ENCODE measurements at places on chromosomes 1 and 21.
A peak's percentile ranks its signal among the peaks of the same experiment; 100 is the strongest.

DNA sequence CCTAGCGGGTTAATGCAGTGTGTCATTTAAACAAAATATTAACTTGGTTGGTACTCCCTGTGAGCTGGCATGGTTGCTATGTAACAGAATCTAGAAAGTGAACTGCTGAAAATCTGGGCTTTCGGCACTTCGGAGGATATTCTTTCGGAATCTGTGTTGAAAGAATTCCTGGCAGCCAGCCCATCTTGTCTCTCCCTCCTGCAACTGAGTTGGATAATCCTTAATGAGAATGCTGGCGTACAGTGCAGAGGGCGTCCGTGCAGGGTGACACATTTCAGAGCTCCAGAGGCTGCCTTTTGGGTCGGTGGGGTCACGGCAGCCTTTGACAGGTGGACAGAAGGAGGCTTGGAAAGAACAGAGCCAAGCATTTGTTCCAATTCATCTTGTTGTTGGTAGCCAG lies 3.7 kb downstream of the KAZN start:
- peak; percentile 40 for DNase-seq

GRCh38 chr1:194062526-194062925 lies 876.1 kb upstream of the B3GALT2 start:
- DNase-seq: no peak

GRCh38 chr1:230680300-230681025 lies 33.5 kb downstream of the AGT start:
- DNase-seq: no peak

DNA sequence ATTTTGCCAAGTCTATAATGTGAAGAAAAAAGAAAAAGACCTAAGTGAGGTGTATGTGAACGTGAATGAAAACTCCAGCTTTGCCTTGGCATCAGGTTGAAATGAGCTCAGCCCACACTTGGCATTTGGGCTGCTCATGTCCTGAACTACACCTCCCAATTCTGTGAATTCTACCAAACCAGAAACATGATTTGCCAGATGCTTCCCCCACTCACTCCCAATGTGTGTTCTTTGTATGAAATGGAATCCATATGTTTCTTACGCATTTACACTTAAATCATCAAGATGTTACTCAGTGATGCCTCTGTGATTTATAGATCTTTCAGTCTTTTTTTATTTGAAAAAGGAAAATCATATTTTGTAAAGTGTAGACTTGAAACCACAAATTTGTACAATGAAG lies 32.8 kb upstream of the RUNX1 start:
- DNase-seq: no peak

GRCh38 chr1:18175530-18176377 lies 68.2 kb downstream of the IGSF21 start:
- DNase-seq: peak; percentile 52

DNA sequence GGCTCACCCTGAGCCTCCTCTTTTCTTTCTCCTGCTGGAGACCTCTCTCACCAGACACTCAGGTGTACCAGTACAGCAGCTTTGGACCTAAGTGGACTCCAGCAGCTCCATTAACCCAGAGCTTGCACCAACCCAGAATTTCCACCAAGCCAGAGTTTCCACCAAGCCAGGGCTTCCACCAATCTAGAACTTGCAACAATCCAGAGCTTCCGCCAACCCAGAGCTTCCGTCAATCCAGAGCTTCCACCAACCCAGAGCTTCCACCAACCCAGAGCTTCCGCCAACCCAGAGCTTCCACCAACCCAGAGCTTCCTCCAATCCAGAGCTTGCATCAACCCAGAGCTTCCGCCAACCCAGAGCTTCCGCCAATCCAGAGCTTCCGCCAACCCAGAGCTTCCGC lies 23.2 kb downstream of the CRYAA start:
- no peak for DNase-seq

DNA sequence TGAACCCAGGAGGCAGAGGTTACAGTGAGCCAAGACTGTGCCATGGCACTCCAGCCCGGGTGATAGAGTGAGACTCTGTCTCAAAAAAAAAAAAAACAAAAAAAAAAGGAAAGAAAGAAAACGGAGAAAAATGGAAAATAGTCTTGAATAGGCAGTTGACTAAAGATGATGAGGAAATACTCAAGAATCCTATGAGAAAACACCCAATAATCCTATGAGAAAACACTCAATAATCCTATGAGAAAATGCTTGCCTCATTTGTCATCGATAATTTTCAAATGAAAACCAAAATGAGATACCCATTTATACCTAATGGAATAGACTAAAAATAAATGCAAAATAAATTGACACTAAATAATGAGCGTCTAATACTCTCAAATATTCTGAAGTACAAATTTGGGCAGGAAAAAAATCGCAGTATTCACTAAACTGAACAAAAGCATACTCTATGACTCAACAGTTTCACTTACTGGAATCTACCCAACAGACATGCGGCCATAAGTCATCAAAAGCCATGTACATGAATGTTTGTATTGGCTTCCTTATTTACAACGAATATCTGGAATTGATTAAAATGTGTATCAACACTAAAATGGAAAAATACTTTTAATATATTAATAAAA lies 733.9 kb upstream of the CHRM3 start:
- DNase-seq: no peak

GRCh38 chr1:2496087-2496622 lies 20.1 kb downstream of the PLCH2 start:
- DNase-seq: no peak

DNA sequence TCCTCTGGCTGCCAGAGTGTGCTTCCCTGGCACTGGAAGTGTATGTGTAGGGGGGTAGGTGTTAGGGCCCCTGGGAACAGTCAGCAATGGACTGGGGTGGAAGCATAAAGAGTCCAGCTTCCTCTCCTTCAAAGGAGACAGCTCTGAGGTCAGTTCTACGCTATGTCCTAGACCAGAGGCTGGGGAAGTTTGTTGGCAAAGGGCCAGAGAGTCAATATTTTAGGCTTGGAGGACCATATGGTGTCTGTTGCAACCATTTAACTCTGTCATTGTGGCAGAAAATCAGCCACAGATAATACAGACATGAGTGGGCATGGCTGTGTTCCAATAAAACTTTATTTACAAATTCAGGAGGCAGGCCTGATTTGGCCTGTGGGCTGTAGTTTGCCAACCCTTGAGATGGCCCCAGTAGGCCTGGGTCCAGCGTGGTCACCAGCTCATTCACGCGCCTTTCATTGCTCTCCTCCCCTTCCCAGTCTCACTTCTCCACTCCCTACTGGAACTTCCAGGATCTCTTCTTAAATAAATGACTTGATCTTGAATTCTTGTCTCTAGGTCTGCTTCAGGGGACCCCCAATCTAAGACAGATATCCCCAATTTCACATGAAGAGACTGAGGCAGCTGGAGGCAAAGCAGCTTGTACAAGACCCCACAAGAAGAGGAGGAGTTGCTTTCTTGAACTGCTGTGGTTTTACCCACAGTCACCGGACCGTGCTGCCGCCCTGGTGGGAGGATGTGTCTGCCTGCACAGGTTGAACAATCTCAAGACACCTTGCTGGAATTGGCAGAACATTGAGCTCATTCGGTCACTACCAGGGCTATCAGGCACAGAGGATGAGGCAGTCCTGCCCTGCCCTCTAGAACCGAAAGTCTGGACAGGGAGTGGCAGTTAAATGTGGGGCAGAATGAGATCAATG lies 162.4 kb upstream of the POU3F1 start:
- DNase-seq: peak; percentile 36

DNA sequence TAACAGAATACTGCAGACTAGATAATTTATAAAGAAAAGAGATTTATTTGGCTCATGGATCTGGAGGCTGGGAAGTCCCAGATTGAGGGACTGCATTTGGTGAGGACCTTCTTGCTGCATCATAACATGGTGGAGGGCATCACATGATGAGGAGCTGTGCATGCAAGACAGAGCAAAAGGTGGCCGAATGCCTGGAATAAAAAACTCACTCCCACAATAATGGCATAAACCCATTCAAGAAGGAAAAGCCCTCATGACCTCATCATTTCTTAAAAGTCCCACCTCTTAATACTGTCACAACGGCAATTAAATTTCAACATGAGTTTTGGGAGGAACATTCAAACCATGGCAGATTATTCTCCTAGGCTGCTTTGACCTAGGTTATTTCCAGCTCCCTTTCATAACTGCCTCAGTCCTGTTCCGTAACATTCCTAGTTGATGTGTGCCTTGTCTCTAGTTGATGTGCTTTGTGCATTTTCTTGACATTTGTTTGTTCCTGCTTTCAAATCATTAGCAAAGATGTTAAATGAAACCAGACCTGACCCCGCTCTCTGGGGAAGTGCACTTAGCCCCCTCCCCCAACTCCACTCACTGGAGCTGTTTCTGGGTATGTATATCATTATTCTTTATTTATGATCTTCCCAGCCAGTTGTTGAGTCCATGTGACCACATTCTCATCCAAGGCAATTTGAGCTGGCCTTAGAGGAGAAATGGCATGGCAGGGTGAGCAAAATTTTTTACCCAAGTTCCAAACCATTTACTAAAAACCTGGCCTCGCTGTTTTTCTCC lies 148.5 kb downstream of the GDAP2 start:
- no peak for DNase-seq

- DNase-seq: no peak
Observed at GRCh38 chr1:100631015-100631551, 88.5 kb upstream of the VCAM1 start.

GRCh38 chr1:193589597-193590040 lies 403.2 kb upstream of the B3GALT2 start:
- DNase-seq: peak; percentile 58

- DNase-seq: no peak
Observed at GRCh38 chr1:27475720-27476119, 14.2 kb downstream of the WASF2 start.

- DNase-seq: no peak
Observed at GRCh38 chr1:39625462-39626273, 13.8 kb downstream of the HEYL start.

DNA sequence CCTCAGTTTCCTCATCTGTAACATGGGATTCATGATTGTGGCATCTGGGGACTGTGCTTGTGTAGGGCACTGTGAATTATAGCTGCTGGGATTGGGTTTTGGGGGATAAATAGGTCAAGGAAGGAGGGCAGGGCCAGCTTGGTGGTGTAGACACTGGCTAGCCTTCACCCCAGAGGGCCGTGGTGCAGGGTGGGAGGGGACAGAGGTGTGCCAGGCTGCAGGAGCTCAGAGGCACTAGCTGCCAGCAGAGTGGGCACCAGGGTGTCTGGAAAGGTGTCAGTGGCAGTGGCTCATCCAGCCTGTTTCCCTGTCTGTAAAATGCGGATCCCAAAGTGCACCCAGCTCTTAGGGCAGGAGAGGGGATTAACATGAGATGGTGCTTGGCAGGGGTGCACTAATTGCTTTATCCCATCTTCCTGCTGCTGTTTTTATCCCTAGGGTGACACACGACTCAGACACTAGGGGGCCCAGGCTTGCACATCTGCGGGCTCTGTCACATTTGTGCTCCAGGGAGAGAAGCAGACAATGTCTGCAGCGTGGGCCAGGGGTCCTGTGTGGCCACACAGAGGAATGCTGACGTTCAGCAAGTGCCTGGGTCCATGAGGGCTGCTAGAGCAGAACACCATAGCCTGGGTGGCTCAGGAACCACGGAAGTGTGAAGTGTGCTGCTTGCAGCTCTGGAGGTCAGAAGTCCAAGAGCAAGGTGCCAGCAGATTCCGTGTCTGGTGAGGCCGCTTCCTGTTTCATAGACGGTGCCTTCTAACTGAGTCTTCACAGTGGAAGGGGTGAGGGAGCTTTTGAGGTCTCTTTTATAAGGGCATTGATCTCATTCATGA lies 19.3 kb downstream of the OBSCN start:
- no peak for DNase-seq

GRCh38 chr1:110250008-110250407 lies 39.9 kb downstream of the KCNC4 start:
- DNase-seq: no peak

DNA sequence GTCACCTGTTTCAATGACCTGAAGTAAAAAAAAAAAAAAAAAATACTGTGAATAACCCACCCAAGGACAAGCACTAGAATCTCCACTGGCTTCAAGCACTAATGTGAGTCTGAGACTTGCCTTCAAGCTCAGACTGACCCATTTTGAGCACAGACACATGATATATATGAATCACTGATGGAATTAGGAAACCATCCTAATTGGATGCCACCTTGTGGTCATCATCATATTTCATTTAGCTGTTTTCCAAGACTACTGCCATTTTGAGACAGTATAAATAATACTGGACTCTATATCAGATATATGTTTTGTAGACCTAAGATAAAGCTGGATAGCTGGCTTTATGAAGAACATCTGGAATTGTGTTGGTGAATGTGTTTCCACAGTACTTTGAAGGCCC lies 1232.0 kb downstream of the KCNT2 start:
- no peak for DNase-seq

GRCh38 chr1:193799948-193800690 lies 613.7 kb upstream of the B3GALT2 start:
- no peak for DNase-seq

DNA sequence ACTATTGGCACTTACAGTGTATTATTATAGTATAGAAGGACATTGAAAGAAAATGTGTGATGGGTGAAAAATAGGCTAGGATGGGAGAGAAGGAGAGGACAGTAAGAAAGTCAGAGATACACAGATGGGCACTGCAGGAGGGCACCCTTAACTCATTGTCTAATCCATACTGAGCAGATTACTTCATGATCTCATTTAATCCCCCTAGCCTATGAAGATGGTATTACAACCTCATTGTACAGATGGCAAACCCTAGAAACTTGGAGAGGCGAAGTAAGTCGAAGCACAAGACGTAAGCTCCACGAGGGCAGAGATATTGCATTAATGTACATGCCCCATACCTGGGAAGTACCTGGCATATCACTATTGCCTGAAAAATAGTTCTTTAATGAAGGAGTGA lies 346.9 kb upstream of the DAB1 start:
- peak; percentile 1 for DNase-seq

GRCh38 chr1:15167386-15167785 lies 13.8 kb downstream of the TMEM51 start:
- DNase-seq: no peak

- no peak for DNase-seq
Observed at GRCh38 chr1:32767156-32767555, 50.0 kb downstream of the YARS1 start.

DNA sequence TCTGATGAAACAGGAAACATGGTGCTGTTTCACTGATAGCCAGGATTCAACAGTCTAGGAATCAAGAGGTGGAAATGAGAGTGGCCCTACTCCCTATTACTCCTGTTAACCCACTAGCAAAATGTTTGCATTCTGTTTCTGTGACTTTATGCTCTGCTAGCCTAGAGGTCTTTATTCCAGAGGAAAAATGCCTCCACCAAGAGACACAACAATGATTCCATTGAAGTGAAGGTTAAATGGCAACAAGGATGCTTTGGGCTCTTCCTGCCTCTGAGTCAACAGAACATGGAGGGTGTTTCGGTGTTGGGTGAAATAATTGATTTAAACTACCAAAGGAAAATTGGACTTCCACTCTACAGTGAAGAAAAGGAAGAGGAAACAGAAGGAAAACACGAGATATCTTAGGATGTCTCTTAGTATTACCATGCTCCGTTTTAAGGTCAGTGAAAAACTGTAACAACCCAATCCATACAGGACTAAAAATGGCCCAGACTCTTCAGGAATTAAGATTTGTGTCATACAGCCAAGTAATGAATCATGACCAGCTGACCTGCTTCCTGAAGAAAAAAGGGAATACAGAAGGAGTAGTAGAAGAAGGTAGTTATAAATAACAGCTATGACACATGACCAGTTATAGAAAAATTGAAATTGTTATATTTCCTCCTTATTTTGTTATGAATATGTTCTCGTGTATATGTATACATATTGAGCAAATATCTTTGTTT lies 1237.8 kb downstream of the NCAM2 start:
- DNase-seq: no peak

- DNase-seq: no peak
Observed at GRCh38 chr1:214316593-214316992, 35.6 kb downstream of the SMYD2 start.
